ENCODE measurements at places on chromosomes 5 and 9.

DNA sequence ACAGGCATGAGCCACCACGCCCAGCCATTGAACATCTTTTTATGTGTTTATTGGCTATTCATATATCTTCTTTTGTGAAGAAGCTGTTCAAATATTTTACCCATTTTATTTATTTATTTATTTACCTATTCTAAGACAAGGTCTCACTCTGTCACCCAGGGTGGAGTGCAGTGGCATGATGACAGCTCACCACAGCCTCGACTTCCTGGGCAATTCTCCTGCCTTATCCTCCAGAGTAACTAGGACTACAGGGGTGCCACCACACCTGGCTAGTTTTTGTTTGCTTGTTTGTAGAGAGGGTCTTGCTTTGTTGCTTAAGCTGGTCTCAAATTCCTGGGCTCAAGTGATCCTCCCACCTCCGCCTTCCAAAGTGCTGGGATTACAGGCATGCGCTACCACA is 33.5 kb downstream of the NAIF1 start:
- DNase-seq = no peak

DNA sequence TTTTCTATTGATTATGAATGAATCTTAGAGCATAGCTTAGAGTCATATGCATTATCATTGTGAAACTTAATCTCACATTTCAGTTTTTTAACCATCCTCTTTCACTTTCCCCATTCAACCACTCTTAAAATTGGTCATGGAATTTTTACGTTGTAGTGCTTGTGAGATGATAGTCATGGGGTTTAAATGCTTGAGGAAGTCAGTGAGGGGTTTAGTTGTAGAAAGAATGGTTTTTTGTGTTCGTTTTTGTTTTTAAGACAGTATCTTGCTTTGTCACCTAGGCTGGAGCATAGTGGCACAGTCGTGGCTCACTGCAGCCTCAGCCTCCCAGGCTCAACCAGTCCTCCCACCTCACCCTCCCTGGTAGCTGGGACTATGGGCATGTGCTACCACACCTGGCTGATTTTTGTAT is 19.6 kb downstream of the UGCG start:
- DNase-seq = no peak

DNA sequence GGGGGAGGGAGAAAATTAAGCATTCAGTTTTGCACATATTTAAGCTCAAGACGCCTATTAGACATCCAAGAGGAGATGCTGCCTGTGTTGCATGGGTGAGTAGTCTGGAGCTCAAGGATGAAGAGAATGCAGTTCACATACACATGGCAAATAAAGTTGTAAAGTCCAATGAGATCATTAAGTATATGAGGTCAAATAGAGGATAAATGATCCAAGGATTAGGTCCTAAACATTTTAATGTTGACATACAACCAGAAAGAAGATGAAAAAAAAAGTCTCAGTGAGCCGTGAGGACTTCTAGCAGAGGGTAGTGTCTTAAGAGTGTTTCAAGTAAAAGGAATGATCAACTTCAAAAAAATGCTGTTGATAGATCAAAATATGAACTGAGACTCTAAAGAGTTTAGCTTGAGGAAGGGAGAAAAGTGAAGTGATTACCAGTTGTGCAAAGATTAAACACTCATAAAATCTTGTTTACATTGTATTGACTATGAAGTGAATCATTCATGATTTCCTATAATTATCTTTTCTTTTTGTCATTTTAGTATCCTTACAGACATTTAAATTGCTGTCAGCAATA is 251.8 kb downstream of the ZNF608 start:
- no peak for DNase-seq

DNA sequence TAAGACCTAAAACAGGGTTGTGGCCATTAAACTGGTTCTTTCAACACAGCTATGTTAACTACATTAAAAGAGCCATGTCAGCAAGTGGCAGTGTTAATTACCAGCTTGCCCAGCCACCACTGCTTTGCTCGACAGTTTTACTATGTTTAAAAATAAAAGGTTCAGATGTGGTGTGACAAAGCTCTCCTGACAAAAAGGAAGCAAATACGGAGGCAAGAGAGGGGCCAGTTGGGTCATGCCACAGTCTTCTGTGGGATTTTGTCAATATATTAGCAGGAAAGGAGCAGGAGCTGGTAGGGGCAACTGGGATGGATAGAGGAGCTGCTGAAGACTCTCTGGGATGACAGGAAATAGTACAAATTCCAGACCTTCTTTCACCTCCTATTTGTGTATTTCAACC is 113.5 kb upstream of the PCA3 start:
- DNase-seq = no peak

- DNase-seq = no peak
Observed at GRCh38 chr9:109411798-109412352, 86.2 kb downstream of the PTPN3 start.

- no peak for DNase-seq
Observed at GRCh38 chr5:64925123-64925522, 156.4 kb downstream of the CWC27 start.

- no peak for DNase-seq
Observed at GRCh38 chr5:65113771-65114170, 345.0 kb downstream of the CWC27 start.

GRCh38 chr5:39780347-39780746 is 355.6 kb upstream of the DAB2 start:
- DNase-seq = no peak

DNA sequence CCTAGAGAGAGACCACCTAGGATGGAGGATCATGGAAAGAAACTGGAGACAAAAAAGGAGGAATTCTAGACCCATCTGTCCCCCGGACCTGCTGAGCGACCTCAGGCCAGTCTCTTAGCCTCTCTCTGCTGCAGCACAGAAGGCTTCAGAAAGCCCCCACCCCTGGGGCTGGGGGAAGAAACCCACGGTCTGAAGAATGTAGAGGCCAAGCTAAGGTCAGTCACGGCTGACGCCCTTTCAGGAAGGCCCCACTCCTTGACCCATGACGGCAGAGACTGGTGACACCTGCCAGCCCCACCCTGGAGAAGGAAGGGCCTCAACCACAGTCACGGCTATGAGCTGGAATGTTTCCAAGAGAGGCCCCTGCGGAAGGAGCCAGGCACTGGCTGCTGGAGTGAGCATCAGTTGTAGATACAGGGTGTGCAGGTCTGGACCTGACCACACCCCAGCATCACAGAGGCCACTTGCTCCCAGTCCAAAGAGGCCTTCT is 120.5 kb upstream of the BOD1 start:
- no peak for DNase-seq

GRCh38 chr5:56550227-56550626 is 265.1 kb upstream of the MAP3K1 start:
- DNase-seq = no peak

DNA sequence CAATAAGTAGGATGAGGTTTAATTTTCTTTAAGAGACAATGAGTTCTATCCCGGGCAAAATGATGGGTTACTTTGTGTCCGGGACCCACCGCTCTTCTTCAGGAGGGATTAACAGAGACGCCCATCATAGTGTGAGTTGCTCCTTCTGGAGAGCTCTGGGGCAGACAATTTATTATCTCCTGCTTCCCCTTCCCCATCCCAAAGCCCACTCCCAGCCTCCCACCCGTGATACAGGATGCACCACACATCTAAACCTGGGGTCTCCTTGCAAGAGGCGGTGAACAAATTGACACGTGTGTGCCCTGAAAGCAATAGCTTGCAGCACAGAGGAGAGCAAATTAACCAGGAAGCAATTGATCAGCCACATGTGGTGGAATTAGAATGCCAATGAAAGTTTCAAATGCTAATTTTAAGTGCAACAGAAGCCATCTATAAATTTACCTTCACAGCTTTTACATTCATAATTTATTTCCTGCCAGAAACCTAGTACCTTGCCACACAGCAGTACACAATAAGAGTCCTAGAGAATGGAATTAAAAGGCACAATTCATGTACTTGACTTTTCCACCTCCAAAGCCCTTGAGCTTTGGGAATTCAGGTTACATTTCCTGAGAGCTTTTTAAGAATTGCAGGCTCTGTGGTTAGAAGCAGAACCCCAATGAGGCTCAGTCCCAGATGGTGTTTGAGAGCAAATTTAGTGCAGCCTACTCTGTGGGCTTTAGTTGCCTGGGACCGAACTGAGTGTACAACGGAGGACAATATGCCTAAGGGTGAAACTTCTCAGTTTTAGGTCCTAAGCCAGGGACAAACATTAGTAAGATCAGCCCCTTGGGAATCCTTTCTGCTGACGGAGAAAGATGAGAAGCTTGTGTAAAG is 399.6 kb downstream of the MED10 start:
- DNase-seq = no peak

DNA sequence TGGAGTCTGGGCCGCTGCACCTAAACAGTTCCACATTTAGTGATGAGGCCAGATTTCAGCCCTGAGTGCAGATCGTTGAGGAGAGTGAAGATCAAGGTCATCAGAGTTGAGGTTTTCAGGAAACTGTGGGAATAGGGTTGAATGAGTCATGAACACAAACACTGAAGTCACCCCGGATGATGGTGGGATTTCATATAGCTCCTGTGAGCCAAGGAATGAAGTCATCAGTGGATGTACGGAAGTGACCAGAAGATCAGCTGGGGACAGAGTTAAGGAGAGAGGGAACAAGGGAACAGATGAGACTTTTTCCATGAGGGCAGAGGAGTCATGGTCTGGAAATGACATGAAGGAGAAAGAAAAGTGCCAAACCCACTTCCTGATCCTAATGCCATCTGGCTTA is 36.5 kb downstream of the PALM2AKAP2 start:
- DNase-seq = no peak

DNA sequence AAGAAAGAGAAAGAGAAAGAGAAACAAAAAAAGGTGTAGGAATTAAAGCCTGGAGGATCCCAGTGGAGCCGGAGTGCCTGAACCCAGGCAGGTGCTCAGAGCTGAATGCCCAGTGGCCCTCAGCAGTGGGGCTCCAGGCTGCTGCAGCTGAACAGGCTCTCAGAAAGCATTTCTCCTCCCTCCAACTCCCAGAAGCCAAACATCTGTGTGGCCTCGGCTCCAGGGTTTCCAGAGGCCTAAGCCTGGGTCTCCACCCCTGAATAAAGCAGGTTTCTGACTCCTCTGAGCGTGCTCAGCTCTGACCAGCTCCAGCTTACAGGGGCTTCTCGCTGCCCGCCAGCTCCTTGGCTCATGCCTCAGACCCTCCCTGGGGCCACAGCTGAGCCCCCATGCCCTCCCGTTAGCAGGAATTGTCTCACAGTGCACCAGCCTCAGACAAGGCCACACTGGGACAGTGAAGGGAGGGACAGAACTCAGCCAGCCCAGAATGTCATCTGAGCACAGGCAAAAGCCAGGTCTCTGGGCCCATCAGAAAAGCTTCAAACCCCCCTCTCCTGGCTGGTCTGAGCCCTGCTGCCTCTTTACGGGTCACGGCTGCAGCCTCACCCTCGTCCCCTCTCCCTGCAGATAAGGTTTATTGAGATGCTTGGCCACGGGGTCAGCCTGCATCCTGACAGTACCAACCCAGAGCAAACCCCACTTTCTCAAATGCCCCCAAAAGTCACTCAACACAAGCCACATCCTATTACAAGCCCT is 114.4 kb upstream of the PPP1R26 start:
- DNase-seq = no peak

DNA sequence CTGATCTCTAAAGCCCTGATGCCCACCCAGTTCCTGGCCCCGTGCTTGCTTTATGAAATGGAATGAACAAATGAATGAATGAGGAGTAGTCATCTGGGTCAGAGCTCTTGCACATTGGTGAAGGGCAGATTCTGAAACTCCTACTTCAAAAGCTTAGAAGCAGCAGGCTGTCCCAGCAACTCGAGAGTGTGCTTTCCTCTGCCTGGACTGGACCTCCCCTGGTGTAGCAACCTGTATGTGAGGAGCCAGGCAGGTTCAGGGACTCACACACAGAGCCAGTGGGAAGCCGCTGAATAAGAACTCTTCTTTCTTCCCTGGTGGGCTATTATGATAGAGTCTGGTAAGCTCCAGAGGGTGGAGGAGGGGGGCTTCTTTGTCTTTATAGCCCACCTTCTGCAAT is 396.4 kb downstream of the CDK5RAP2 start:
- DNase-seq = no peak

DNA sequence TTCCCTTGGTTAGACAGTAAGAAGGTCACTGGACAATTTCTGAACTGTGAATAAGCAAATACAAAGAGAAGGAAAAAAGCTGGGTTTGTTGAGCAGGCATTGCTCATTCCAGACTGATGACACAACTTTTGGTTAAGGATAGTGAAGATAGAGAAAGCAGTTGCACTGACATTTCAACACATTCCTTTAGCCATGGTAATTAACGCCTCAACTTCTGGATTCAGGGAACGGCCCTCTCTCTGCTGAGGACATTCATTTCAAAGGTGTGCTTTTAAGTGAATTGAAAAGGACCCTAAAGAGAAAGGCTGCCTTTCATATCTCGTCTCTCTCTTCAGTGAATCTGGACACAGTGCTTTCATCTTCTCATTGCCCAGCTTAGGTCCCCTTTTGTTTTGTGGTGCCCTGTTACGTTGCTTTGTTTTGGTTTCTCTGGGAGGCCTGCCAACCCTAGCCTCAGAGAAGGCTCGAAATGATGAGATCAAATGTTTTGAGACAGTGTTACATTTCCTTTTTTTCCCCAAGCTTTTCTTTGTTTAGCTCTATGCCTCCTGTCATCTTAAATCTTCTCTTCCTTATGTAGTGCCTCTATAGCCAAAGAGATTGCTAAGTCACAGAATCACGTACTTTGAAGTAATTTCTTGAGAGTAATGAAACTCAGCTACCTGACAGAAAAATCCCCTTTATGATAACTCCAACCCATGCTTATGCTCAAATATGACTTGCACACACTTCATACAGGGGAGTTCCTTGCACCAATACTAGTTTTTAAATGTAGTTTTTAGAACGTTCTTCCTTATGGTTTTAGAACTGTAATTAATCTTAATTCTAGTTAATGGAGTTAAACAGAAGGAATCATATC is 94.4 kb upstream of the IFNE start:
- DNase-seq = no peak

DNA sequence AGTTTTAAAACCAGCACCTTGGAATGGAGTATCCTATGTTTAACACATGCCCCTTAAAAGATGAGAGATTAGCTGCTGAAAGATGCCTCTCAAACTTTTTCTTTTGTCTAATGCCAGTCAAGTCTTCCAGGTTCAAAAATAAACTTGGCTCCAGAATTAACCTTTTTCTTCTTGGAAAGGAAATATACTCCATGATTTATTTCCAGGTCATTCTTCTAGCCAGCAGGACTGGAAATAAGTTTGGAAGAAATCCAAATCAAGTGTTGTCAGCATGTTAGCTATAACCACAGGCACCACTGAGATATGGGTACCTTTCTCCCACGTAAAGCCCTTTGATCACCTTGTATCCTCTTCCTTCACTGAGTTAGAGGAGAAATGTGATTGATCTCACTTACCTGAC is 56.1 kb downstream of the NLN start:
- no peak for DNase-seq

DNA sequence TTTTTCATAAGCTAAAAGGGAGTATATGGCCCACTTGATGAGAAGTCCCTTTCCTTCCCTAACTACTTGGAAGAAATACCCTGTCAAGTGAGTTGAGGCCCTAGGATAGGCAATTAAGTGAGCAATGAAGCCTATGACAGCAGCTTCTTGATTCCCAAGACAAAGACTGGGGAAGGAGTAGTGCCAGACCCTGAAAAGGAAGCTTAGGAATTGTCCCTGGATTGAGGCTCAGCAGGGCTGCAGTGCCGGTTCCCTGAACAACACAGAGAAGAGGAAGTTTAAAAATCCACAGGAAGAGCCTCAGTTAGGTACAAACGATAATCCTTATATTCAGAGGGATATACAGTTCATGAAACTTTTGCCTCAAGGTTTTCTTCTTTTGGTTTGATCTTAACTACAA is 61.8 kb upstream of the RAD23B start:
- DNase-seq = no peak

- DNase-seq = no peak
Observed at GRCh38 chr9:69899491-69899890, 78.9 kb downstream of the CFAP95 start.
